ENCODE measurements at places on chromosomes 3 and 15. TPM values are rescaled to one million over a fixed set of nuclear protein-coding genes. Genes with fewer than 3 reads are reported as not detected.

Gene TRPM1
- not detected for total RNA-seq

Gene NIPA2
- 19.7 TPM for total RNA-seq

Gene PRSS50
- total RNA-seq = not detected

Gene SACM1L
- total RNA-seq = 18.7 TPM

Gene FETUB
- total RNA-seq = 8.4 TPM

Gene THBS1
- 72.5 TPM for total RNA-seq

Gene FEZF2
- total RNA-seq = not detected

Gene ISLR2
- not detected for total RNA-seq

Gene TRA2B
- total RNA-seq = 31.0 TPM

Data from right lobe of liver (tissue), 6 donors.